Left lobe of liver (tissue), 2 donors: ENCODE measurements at places on chromosomes 6 and 20.

- DNase-seq = no peak
Measured at GRCh38 chr6:121237859-121238258, 96.4 kb downstream of the TBC1D32 start.

DNA sequence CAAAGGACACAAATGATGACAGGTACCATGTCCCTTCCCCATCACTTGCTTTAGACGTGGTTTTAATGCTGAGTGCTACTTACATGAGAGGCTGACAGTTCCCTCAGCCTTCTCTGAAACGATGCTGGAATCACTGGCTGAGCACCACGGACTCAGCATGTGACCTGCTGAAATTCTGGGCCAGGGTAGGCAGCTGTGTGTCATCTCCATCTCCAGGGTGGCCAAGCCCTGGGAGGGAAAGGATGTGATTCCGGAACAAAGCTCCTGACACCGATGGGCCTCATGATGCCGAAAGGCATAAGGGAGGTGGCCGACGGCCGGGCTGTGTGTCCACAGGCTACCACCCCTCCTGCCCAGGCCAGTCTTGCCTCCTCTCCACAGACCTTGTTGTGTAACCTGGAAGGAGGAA is 184.3 kb upstream of the CST7 start:
- DNase-seq = peak; percentile 22

DNA sequence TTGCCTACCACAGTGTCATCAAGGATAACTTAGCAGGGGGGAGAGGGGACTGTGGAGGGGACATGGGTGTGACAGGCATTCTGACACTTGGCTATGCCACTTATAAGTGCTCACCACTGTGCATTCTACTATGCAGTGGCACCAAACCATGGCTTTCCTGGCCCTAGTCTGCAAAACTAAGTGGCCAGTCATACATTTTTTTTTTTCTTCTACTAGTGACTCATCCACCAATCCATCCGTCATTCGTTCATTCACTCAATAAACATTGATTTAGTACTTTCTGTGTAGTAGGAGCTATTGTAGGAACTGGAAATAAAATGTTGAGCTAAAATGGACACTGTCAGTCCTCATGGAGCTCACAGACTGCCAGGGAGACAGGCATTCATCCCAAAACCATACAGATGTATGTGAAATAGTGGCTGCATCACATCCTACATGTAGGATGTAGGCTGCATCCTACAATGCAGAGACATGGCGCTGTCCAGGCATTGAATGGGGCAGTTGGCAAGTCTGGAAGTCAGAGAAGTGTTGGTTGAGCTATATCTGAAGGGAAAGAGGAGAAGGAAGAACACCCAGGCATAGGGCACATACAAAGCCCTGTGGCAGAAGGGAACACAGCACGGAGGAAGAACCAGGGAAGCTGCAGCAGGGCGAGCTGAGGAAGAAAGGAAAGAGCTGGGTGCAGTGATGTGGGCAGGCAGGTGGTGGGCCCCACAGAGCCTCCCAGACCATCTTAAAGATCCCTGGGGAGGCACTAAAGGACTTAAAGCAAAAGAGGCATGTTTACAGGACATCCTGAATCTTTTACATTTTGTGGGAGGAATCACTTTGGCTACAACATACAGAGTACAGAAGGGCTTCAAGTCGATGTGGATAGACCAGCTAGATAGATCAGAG is 224.4 kb downstream of the UST start:
- no peak for DNase-seq

DNA sequence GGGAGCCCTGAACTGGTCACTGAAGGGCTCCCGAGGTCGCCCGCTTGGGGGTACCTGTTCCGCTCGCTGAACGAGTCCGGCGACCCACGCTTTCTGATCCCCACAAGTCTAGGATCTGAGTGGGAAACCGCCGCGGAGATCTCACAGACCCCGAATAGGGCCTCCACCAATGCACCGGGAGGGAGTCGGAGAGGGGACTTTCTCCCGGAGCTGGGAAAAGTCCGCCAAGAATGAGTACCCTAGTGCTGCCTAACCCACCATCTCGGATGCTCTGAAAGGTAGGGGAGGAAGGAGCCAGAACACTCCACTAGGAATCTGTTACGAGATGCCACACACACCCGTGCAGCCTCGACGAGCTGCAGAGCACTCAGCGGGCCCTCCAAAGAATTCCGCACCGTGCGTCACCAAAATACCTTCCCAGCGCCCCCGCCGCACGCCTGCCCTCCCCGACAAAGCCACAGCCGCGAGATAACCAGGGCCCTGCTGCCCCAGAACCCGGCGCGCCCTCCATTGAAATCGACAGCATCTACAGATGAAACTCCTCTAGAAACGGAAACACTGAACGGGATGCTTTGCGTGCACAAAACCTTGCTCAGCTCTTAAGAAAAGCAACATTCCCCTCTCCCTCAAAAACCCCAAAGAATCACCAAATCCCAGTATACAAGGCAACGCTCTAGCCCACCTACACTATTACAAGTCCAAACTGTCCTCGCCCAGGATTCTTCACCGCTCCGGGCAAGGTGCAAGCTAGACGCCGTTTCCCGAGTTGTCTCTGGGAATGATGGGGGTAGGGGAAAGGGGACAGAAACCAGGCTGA is 686 bp downstream of the COL12A1 start:
- no peak for DNase-seq

- DNase-seq = no peak
Measured at GRCh38 chr6:114092943-114093342, 122.0 kb upstream of the HDAC2 start.

DNA sequence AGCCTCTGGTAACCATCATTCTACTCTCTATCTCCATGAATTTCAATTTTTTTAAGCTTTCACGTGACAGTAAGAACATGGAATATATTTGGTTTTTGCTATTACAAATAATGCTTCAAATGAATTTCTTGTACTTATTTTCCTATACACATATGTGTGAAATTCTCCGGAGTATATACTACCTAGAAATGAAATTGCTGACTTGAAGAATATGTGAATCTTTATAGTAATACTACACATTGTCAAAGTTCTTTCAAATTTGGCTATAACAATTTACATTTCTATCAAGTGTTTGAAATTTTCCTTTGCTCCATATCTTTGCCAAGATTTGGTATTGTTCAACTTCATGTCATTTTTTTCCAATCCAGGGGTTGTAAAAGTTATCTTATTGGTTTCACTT is 11.6 kb upstream of the VGLL2 start:
- no peak for DNase-seq

GRCh38 chr6:12944001-12944400 is 227.4 kb downstream of the PHACTR1 start:
- DNase-seq = no peak

- DNase-seq = no peak
Measured at GRCh38 chr6:167649476-167649875, 177.2 kb upstream of the AFDN start.

GRCh38 chr20:61731363-61732181 is 334.1 kb downstream of the TAF4 start:
- DNase-seq = no peak

GRCh38 chr20:50467718-50468356 is 42.3 kb upstream of the PTPN1 start:
- peak; percentile 61 for DNase-seq

DNA sequence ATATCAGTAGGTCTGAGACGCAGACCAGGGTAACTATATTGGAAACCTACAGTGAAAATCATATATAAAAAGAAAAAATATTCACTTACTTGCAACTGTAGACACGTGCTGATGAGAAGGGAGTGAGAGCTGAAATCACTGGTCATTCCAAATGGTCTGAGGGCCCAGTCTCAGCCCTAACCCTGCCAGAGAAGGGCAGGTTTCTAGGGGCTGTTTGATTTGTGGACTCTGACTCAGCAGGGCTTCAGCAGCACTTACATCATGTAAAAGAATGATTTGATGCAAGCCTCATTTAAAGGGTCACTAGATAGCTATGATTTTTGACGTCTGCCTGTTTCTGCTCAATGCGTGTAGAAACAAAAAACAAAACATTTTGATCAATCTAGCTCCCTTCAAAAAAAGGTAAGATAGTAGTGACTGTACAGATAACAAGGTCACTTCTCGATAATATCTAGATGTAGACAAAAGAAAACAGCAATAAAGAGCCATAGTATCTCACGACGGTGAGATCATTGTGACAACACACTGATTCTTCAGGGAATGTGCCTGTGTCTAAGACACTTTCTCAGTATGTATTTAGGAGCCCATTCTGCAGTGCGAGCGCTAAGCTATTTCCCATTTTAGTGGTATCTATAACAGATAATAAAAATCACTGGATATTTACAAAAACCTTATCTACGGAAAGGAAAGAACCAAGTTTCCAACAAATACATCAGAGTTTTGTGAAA is 307.2 kb downstream of the HIVEP2 start:
- no peak for DNase-seq

GRCh38 chr6:12577124-12577850 is 139.3 kb upstream of the PHACTR1 start:
- DNase-seq = no peak
